ENCODE measurements at places on chromosomes 13 and 19.

GRCh38 chr13:91647361-91647990 is 249.1 kb downstream of the GPC5 start:
- no peak for DNase-seq

- no peak for DNase-seq
Measured at GRCh38 chr13:20383058-20383457, 142.6 kb downstream of the CRYL1 start.

DNA sequence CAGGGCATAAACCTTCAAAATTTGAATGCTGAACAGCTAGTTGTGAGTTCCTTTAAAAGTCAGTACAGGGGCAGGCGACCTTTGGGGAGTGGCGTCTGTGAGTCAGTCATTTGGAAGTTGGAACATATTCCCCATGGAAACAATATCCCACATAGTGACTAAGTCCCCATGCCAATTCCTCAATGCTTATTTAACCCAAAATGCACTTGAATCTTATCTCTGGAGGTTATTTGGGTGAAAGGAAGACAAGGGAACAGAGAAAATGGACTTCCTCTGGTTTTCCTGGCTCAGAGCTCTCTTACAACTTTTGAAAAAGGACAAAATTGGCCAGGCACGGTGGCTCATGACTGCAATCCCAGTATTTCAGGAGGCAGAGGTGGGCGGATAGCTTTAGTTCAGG is 479.2 kb upstream of the NBEA start:
- DNase-seq, result no peak

- no peak for DNase-seq
Measured at GRCh38 chr19:5825178-5825577, 14.3 kb downstream of the FUT6 start.

- DNase-seq, result no peak
Measured at GRCh38 chr19:9970481-9970880, 34.2 kb upstream of the OLFM2 start.

GRCh38 chr19:33559996-33560395 is 38.4 kb upstream of the PEPD start:
- DNase-seq, result no peak

GRCh38 chr19:48390188-48391099 is 907 bp downstream of the KDELR1 start:
- DNase-seq, result peak; percentile 73

GRCh38 chr13:113816254-113816929 is 47.5 kb downstream of the GAS6 start:
- DNase-seq, result no peak

DNA sequence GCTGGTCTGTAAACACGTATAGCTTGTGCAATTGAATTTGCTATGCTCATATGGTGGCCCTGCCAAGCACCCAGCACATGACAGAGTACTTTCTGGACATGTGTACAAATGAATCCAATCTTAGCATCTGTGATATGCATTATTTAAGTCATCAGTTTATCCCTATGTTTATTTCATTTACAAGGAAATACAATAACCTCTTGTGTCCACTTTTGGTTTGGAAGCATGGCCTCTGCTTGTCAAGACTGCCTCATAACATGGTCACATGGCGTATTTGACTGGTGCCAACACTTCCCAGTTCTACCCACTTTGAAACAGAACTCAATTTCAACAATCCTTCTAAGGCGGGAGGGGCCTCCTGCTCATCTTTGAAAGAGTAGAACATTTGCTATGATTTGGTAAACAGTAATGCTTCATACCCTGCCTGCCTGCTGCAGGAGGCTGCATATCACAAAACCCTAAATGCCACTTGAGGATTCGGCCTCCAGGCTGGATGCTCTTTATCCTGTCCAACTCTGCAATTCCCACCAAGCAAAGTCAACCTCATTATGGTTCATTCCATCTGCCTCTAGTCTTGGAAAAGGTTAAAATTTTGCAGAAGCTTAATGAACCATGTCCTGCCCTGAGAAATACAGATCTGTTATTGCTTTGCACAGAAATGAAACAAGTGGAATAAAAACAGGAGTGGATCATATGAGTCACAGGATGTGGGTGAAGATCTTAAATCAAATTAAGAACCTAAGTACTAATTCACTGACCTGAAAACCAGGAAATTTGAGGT is 151.3 kb downstream of the CYSLTR2 start:
- DNase-seq, result no peak

DNA sequence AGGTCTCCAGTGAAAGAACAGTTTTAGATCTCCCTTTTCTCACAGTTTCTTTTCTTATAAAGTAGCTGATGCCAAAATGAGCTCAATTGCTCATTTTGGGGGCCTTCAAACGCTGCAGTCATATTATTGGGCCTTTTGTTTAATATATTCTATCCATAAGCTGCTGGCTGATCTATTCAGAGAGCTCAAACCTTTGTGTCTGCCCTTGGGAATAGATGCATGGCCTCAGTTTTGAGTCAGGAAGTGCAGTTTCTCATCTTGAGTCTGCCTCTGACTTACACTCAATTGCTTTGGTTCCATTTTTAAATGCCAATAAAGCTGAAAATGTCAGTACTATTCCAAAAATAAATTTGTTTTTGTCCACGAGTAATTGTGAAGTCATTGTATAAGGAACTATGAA is 468.9 kb downstream of the KLF12 start:
- peak; percentile 36 for DNase-seq

- DNase-seq, result no peak
Measured at GRCh38 chr13:50812242-50812641, 31.2 kb downstream of the DLEU7 start.

GRCh38 chr19:41426952-41427646 is at the start of gene B3GNT8:
TSS of gene B3GNT8 (minus strand) at chr19:41427374. CDS start at chr19:41426778, 596 bp downstream.
- DNase-seq, result peak; percentile 67

DNA sequence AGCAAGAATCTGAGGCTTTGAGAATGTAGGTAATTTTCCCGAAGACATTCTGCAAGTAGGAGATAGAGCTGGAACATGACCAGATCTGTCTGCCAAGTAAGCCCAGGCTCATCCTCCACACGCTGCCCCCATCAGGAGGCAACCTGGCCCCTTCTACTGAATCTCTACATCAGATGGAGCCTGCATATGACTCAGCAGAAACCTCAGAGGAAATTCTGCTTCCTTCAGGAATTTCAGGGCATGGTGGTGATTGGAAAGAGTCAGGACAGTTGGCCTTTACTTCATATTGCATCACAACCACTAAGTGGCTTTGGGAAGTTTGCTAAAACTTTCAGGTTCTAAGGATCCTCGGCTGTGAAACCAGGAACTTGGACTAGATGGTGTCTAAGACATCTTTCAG is 85.2 kb downstream of the LRRC63 start:
- DNase-seq, result no peak

DNA sequence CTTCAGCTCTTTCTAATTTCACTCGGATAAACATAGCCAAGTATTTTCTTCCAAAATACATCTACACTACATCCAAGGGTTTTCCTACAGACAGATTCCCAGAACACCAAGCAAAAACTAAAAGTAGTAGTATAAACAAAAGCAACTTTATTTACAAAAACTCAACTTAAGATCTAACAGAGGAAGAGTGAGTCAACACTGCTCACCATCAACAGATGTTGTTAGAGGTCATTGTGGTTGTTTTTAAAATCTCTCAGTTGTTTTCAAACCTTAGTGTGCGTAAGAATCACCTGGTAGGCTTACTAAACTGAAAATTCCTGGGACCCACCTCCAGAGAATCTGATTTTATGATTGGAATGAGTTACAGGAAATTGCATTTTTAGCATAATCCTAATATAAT is 631.7 kb upstream of the SGCG start:
- no peak for DNase-seq

GRCh38 chr13:52010890-52011631 is at the start of gene ATP7B:
TSS of gene ATP7B (minus strand) at chr13:52011450. CDS start at chr13:52011337, 113 bp downstream.
- no peak for DNase-seq

DNA sequence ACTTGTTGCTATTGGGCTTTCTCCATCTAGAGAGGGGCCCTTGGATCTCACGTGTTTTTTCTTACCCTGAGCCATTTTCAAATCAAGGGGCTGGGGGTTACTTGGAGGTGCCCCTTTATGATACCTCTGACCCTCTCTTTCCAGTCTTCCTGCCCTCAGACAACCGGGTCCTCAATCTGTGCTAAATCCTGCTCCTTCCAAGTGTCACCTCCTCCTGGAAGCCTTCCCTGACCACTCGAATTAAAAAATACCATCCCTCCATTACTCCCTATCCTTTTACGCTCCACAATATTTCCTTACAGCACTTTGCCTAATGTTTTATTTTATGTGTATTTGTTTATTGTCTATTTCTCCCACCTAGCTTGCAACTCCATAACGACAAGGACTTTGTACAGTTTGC is 3.3 kb downstream of the KLK8 start:
- no peak for DNase-seq

DNA sequence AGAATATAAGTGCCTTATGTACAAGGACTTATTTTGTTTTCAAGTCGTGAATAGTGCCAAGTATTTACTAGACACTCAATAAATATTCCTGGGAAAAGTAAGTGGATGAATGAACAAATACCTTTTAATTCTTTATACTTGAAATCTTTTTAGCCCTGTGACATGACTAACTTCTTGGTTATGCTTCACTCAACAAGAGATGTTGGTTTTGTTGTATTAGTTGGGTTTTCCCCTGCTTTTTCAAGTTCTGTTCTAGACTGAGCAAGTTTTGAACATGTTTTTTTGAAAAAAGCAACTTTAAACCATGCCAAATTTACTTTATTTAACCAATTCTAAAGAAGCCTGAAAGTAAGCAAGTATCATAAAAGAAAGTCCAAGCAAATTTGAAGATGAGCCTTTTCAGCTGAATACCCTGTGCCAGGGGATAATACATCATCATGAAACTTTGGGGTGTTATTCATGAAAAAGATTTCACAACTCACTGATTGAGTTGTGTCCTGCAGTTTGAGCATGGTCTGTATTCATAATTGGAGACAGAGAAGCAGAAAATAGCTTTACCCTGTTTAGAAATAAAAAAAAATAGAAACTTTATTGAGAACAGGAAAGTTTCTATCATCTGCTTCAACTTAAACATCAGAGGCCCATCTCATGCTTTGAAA is 11.1 kb downstream of the LMO7 start:
- DNase-seq, result no peak

GRCh38 chr19:22609630-22610029 is 24.5 kb upstream of the ZNF492 start:
- no peak for DNase-seq

DNA sequence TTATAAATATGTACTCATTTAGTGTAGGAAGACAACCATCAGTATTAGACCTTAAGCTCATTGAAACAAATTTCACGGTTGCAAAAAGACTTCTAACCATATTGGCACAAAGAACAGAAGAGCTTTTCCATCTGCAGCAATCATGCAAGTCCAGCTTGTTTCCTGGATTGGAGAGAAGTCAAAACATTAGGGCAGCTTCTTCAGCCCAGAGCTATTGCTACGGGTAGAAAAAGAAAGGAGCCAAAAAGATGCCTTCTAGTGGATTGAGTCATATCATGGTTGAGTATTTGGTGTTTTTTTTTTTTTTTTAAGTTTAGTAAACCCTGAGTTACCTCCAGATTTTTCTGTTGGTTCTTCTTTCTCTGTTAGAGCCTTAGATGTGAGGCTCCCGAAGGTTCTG is 99.8 kb downstream of the WDFY2 start:
- no peak for DNase-seq

DNA sequence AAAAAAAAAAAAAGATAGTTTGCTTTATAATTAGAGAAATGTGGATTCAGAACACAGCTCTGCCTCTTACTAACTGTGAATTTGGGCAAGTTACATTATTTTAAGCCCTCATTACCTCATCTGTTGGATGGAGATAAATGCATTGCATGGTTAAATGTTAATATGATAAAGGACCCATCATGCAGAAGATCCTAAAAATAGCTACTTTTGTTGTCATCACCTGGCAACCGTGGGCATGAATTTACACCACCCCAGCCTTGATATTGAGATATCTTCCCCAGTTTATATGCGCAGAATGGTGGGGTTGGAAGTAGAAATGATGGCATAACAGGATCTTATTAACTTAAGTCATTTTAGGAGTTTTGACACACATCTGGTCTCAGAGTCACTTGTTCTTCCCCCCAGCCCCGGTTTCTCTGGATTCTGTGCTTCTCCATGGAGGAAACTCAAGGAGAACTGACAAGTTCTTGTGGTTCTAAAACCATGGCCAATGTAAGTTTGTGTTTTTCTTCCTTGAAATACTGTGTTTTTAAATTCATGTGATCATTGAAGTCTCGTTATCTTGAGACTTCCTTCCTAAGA is 8.9 kb downstream of the ZNF546 start:
- DNase-seq, result no peak

DNA sequence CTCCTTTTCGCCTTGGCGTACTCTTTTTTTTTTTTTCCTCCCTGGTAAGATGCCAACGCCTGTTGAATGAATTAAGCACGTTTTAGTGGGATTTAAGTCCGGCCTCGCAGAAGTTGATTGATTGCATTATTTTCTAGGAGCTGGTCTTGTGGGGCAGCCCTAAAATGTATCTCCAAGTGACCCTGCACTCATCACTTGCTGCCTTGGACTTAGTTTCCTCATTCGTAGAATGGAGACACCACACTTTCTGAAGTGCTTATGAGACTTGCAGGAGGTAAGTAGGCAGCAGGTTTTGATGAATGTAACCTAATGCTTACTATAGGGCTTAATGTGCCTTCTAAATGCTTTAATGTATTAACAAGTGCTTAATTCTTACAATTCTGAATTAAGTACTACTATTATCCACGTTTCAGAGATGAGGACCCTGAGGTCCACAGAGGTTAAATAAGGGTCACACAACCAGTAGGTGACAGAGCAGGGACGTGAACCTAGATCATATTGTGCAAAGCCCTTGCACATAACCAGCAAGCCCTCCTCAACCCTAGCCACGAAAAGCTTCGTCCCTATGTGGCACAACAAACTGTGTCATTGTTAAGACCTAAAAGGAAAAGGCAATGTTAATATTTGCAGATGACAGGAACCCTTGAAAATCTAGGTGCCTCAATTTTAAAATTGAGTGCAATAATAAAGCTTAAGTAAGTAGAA is 514 bp upstream of the ARGLU1 start:
- no peak for DNase-seq

DNA sequence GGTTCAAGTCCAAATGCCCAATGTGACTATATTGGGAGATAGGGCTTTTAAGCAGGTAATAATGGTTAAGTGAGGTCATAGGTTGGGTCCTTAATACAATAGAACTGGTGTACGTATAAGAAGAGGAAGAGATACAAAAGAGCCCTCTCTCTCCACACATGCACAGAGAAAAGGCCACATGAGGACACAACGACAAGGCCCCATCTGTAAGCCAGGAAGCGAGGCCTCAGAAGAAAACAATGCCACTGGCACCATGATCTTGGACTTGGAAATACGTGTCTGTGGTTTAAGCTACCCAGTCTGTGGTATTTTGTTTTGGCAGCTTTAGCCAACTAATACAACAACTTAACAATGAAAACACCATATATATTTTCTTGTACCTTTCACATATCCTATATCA is 23.4 kb upstream of the RFC3 start:
- no peak for DNase-seq

DNA sequence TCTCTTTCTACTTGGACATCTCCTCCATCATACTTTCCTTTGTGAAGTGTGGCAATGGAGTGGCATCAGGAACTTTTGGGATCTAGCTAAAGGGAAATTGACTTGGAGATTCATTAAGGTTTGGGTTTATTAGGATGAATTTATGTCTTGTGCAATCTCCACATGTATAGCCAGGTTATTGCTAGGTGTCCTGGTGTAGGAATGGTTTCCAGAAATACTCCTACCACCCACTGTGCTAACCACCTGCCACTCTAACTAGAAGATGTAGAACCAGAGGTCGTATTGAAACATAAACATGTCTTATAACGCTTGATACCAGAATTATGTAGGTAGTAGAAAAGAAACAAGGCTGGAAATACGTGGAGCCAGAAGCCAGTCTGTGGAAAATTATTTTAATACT is 38.1 kb upstream of the MED4 start:
- no peak for DNase-seq

- DNase-seq, result no peak
Measured at GRCh38 chr19:18639706-18640243, 2.9 kb downstream of the KLHL26 start.
